Thymus (tissue), 14 donors: ENCODE measurements at places on chromosomes 12 and 14. TPM values are rescaled to one million over a fixed set of nuclear protein-coding genes. Genes with fewer than 3 reads are reported as not detected.

GRCh38 chr14:74216671-74217070 is 22.6 kb upstream of the VSX2 start:
- H3K4me1 ChIP-seq, result no peaks in the 10 kb centered on the region
- H3K36me3 ChIP-seq, result no peaks in the 10 kb centered on the region
- H3K4me3 ChIP-seq, result no peak overlapping the region

- peaks cover 35% of the 10 kb centered on the region for H3K4me1 ChIP-seq
- H3K4me3 ChIP-seq, result no peak overlapping the region
- no peaks in the 10 kb centered on the region for H3K27me3 ChIP-seq
These were observed 2.7 kb upstream of the RABGGTA start for GRCh38 chr14:24274101-24274543.

DNA sequence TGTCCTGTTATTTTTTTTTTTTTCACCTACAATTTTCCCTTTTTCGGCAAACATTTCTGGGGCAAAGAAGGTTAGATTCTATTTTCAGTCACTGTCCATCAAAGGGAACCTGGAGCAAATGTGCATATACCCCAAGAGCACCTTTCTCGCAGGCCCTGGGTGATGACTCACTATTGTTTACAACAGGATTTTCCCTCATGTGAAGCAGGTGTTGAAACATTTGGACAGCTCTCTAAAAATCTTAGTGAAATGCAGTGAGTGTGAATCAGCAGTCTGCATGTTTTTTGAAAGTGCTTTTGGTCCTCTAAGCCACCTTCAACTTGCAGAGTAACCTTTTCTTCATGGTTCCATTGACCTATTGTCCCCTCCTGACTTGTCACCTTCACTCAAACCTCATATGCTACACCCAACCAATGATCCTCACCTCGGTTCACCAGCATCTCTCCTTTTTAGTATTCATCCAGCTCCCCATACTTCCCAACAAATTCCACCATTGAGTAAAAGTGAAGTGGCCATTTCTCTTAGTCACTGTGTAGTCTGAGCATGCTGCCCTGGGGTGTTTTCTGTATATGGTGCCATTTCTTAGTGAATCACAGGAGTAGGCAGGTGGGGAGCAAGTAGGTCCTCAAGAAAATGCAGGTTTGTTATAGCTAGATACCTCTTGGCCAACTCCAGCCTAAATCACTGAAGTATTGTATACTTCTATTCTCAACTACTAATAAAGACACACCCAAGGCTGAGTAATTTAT is 260.2 kb downstream of the BMP4 start:
- no peak for DNase-seq
- H3K27me3 ChIP-seq, result no peaks in the 10 kb centered on the region
- no peaks in the 10 kb centered on the region for H3K36me3 ChIP-seq
- H3K27ac ChIP-seq, result no peak overlapping the region

GRCh38 chr12:51784688-51785087 is 63.8 kb downstream of the FIGNL2 start:
- no peaks in the 10 kb centered on the region for H3K27me3 ChIP-seq
- peak overlapping the region; percentile 79 for H3K27ac ChIP-seq
- H3K4me3 ChIP-seq, result no peak overlapping the region
- peaks cover 44% of the 10 kb centered on the region for H3K4me1 ChIP-seq
- H3K36me3 ChIP-seq, result no peaks in the 10 kb centered on the region
- DNase-seq, result no peak

DNA sequence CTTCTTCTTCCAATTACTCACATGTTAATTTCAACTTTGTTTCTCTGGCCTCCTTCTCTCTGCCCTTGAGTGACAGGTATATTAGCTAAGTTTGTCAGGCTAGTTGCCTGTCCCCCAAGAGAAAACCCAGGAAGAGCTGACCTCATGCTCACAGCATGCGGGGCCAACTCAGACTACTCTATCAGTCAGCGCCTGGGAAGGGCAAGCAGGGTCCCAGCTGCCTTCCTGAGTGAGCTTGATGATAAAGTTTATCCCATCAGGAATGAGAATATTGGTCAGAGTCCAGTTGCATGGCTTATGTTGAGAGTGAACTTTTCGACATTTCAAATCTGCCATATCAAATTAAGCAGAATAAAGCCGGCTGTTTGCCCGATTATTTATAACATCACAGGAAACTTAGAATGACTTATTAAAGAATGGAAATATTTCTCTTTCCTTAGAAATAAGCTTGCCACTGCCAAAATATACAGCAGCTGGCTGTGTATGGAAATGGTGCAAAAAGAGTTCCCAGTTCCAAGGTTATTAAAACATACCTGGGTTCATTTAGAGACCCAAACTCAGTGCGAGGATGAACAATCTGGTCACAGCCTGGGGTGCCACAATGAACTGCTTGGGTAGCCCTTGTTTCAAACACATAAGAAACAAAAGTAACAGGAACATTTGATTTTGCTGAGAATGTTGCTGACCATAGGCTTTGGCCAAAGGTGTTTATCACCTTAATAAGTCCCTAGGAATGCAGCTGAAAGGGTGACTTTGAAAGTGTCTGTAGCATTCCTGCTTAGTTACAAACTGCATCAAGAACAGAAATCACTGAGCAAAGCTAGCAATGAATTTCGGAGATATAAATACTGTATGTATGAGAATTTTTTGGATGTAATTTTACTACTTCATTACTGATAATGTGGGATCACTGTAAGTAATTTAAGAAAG is 1553.8 kb upstream of the FLRT2 start:
- no peaks in the 10 kb centered on the region for H3K36me3 ChIP-seq
- DNase-seq, result no peak

DNA sequence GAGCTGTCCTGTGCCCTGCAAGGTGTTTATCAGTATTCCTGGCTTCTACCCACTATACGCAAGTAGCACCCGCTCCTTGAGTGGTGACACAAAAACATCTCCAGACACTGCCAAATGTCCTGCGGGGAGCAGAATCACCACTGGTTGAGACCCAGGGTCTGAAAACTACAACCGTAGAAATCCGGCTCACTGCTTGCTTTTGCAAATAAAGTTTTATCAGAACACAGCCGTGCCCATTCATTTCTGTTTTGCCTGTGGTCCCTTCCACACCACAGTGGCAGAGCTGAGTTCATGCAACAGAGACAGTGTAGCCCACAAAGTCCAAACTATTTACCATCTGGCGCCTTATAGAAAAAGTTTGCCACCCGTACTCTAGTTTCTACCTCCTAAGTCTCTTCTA is 125.7 kb upstream of the DIO3 start:
- H3K36me3 ChIP-seq, result no peaks in the 10 kb centered on the region
- H3K27me3 ChIP-seq, result peaks cover 22% of the 10 kb centered on the region
- no peak for DNase-seq
- H3K4me3 ChIP-seq, result no peak overlapping the region

GRCh38 chr14:95474486-95474885 is 42.0 kb downstream of the SYNE3 start:
- no peak for DNase-seq
- H3K27me3 ChIP-seq, result no peaks in the 10 kb centered on the region
- H3K36me3 ChIP-seq, result no peaks in the 10 kb centered on the region
- peaks cover 31% of the 10 kb centered on the region for H3K4me1 ChIP-seq
- H3K27ac ChIP-seq, result no peak overlapping the region
- no peak overlapping the region for H3K4me3 ChIP-seq

- no peak overlapping the region for H3K27ac ChIP-seq
- H3K4me1 ChIP-seq, result no peaks in the 10 kb centered on the region
- no peaks in the 10 kb centered on the region for H3K27me3 ChIP-seq
These were observed 8.3 kb upstream of the WSCD2 start for GRCh38 chr12:108120863-108121165.

- DNase-seq, result no peak
- no peaks in the 10 kb centered on the region for H3K27me3 ChIP-seq
- H3K36me3 ChIP-seq, result no peaks in the 10 kb centered on the region
- H3K4me3 ChIP-seq, result no peak overlapping the region
- H3K4me1 ChIP-seq, result peaks cover 2% of the 10 kb centered on the region
These were observed 124.6 kb downstream of the BCL11B start for GRCh38 chr14:99147366-99147740.

DNA sequence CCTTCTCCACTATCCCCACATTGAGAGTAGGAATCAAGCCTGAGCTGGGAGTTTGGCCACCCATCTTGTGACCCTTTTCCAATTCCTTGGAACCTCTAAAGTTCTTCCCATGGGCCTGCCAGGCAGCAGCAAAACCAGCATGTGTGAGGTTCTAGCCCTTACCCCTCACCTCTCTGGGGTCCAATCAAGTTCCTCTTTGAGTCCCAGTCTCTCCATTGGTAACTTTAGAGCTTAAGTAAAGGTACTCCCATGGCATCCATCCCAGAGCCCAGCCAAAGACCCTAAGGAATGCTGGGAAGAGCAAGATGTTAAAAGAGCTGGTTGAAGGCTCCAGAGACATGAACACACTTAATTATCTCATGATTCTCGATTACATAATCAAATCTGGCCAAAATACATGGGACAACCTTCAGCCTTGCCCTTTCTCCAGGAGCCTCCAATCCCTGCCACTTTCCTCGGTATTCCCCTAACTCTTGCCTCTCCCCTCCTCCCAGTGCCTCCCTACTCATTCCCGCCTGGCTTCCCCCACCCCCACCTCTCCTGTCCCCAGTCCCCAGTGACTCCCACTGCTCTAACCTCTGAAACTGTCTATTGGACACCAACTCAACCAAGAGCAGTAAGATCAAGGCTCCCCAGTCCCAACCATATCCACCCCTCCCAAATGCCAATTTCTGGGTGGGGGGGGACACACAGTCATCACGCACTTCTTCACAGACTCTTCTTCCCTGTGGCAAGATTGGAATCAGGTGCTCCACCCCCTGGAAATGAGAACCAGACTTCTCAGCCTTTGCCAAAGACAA is 4.8 kb upstream of the TNS2 start:
- peaks cover 34% of the 10 kb centered on the region for H3K4me1 ChIP-seq
- peaks cover 10% of the 10 kb centered on the region for H3K36me3 ChIP-seq
- H3K27ac ChIP-seq, result no peak overlapping the region
- no peak for DNase-seq
- no peak overlapping the region for H3K4me3 ChIP-seq

DNA sequence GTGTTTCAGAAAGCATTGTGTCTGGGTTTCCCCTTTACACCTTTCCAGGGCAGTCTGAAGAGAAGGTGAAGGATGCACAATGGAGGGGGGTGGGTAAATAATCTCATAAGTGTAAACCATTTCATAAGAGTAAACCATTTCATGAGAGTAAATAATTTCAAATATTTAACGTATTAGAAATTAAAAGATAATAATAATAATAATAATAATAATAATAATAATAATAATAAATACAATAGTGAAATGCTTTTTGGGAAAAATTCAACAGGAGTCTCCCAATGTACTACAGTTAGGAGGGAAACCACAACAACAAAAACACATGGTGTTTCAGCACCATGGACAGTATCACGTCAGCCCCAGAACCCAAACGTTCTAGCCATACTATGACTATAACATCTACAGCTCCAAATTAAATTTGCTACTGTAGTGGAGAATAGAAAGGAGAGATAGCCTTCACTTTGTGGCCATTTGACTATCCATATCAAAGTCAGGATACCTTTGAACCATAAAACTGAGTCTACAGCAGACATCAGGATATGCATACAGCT is 691.8 kb downstream of the BCL11B start:
- no peaks in the 10 kb centered on the region for H3K36me3 ChIP-seq
- H3K27ac ChIP-seq, result no peak overlapping the region
- H3K27me3 ChIP-seq, result no peaks in the 10 kb centered on the region
- H3K4me1 ChIP-seq, result no peaks in the 10 kb centered on the region
- DNase-seq, result peak; percentile 23

DNA sequence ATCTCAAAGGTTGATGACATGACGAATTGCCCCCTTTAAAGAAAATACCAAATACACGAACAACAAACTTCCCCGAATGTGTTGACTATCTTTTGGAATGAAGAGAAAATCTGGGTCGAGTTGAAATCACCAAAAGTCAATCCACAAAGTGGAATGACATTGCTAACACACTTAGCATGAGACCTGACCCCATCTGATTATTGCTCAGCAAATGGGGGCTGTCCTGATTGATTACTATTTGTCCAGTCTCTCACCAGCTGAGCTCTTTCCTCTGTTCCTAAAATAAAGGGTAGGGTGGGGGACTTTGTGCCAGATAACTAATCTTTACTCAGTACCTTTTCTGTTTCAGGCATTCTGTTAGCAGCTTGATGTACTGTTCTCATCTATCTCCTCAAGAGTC is 223.4 kb downstream of the APAF1 start:
- H3K27ac ChIP-seq, result no peak overlapping the region
- no peaks in the 10 kb centered on the region for H3K4me1 ChIP-seq

GRCh38 chr12:46661110-46661845 is 164.5 kb downstream of the SLC38A4 start:
- H3K27me3 ChIP-seq, result no peaks in the 10 kb centered on the region
- H3K27ac ChIP-seq, result no peak overlapping the region
- H3K4me1 ChIP-seq, result peaks cover 4% of the 10 kb centered on the region

DNA sequence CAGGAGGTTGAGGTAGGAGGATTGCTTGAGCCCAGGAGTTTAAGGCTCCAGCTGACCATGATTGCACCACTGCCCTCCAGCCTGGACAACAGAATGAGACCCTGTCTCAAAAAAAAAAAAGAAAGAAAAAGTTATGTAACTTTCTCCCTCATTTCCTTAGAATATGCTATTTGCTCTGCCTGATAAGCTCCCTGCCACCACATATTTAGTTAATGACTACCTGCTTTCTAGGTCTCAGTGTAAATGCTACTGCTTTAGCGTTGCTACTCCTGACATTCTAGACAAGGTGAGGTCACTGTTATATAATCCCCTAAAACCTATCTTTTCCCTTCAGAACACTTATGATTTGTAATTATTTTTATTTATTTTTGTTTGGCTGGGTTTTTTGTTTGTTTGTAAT is 86.3 kb upstream of the AMN1 start:
- H3K36me3 ChIP-seq, result no peaks in the 10 kb centered on the region
- H3K4me3 ChIP-seq, result no peak overlapping the region
- H3K27me3 ChIP-seq, result no peaks in the 10 kb centered on the region
- DNase-seq, result no peak

- peaks cover 11% of the 10 kb centered on the region for H3K27me3 ChIP-seq
- no peak overlapping the region for H3K27ac ChIP-seq
- no peaks in the 10 kb centered on the region for H3K36me3 ChIP-seq
- no peak overlapping the region for H3K4me3 ChIP-seq
- no peak for DNase-seq
- H3K4me1 ChIP-seq, result no peaks in the 10 kb centered on the region
These were observed 18.0 kb upstream of the MAP3K9 start for GRCh38 chr14:70827347-70827746.

DNA sequence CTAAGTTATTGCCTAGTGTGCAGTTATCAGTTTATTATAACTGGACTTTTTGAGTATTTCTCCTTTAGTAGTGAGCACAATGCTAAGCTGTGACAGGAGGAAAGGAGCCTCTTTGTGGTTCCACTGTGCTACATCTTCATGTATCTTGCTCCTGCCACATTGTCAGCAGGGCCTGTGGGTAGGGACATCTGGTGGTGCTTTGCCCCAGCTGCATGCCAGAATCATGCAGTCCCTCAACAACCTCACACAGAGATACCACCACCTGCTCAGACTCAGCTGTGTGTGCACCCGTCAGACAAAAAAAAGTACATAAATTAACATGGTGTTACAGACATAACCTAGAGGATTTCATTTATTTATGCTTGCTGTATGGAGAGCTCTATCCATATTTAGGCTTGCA is 51.1 kb downstream of the MIS18BP1 start:
- no peak overlapping the region for H3K4me3 ChIP-seq
- peaks cover 18% of the 10 kb centered on the region for H3K36me3 ChIP-seq
- H3K4me1 ChIP-seq, result no peaks in the 10 kb centered on the region
- H3K27ac ChIP-seq, result no peak overlapping the region

GRCh38 chr14:102593825-102594137 is 1.3 kb downstream of the RCOR1 start:
- peaks cover 2% of the 10 kb centered on the region for H3K36me3 ChIP-seq
- DNase-seq, result no peak
- peaks cover 11% of the 10 kb centered on the region for H3K4me1 ChIP-seq
- H3K27ac ChIP-seq, result peak overlapping the region; percentile 49

The NRL gene
- total RNA-seq, result 3.4 TPM

The RAB3IP gene
- 22.8 TPM for total RNA-seq

The C12orf54 gene
- total RNA-seq, result 0.19 TPM

The STX2 gene
- total RNA-seq, result 8.8 TPM

The PTGDR gene
- 0.38 TPM for total RNA-seq

The PLD4 gene
- 5.5 TPM for total RNA-seq
